ENCODE measurements at places on chromosomes 1 and 21.

DNA sequence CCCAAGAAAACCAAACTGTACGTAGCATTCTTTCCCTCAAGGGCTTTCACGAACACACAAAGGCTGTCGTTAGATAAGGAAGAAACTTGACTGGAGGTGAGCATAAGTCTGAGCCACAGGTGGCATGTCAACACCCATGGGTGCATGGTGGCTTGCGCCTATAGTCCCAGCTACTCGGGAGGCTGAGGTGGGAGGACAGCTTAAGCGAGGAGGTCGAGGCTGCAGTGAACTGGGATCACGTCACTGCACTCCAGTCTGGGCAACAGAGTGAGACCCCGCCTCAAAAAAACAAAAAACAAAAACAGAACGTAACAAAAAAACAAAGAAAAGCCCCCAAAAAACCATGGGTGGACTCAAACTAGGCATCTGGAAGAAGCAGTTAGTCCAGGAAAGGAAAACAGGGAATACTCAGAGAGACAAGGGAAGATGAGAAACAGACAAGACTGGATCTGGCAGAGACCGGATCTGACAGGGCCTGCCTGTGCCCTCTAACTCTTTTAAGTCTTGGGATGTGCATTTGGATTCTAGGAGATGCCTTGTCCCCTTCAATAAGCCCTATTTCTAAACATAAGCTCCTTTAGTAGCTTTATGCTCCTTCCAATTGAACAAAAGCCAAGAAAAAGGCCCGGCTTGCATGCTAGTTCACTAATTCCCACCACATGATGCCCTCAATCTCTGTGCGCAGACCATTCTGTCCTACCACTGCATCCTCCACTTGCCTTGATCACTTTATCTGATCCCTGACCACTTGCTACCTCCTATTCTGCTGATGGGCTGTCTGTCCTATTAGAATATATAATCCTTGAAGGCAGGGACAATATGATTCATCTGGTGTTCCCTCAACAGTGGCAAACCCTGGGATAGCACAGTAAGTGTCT is 73.8 kb downstream of the APP start:
- H3K27me3 ChIP-seq = no peaks in the 10 kb centered on the region
- H3K36me3 ChIP-seq = no peaks in the 10 kb centered on the region
- H3K27ac ChIP-seq = no peak overlapping the region
- no peak for DNase-seq
- H3K4me1 ChIP-seq = peaks cover 7% of the 10 kb centered on the region
- no peak overlapping the region for H3K4me3 ChIP-seq

- H3K27me3 ChIP-seq = no peaks in the 10 kb centered on the region
- H3K4me3 ChIP-seq = no peak overlapping the region
- no peaks in the 10 kb centered on the region for H3K4me1 ChIP-seq
Observed at GRCh38 chr1:200971428-200971903, 52.0 kb downstream of the KIF21B start.

GRCh38 chr1:219416598-219417238 is 196.2 kb downstream of the ZC3H11B start:
- H3K36me3 ChIP-seq = no peaks in the 10 kb centered on the region
- H3K4me3 ChIP-seq = no peak overlapping the region

DNA sequence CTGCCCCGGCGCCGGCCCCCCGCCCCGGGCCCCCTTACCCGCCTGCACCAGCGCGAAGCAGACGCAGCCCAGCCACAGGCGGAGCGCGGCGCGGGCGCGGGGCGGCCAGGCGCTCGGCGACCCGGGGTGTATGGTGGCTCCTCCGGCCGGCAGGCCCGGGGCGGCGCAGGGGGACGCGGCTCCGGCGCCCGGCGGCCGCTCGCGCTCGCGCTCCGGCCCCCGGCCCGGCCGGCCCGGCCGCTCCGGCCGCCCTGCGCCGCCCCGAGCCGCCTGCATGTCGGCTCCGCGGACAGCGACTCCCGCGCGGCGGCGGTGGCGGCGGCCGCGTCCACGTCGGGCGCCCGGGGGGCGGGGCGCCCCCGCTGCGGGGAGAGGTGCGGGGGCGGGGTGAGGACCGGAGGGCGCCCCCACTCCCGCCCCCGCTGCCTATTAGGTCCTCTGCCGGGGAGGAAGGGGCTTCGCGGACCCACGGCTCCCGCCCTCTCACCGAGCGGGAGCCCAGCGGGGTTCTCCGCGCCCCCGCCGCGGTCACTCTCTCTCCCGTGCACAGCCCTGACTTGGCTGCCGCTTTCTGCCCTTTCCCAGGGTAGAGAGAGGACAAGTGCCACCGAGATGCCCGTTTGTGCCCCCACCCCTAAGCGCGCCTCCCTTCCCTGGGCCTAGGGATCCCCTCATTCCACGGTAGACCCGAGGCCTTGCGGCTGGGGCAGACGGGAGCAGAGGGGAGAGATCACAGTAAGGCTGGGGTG is at the start of gene FNDC5:
FNDC5 (minus strand) TSS at position 298 of the 749 bp plus-strand sequence.
- no peaks in the 10 kb centered on the region for H3K36me3 ChIP-seq
- H3K4me1 ChIP-seq = peaks cover 18% of the 10 kb centered on the region
- no peak for DNase-seq
- no peak within 1 kb of the TSS for H3K27ac ChIP-seq

- no peaks in the 10 kb centered on the region for H3K4me1 ChIP-seq
- no peak for DNase-seq
- no peak overlapping the region for H3K4me3 ChIP-seq
- H3K27ac ChIP-seq = no peak overlapping the region
- peaks cover 11% of the 10 kb centered on the region for H3K36me3 ChIP-seq
Observed at GRCh38 chr1:8740034-8740449, 77.4 kb downstream of the RERE start.

GRCh38 chr1:168220470-168220871 is 5.3 kb upstream of the SFT2D2 start:
- no peaks in the 10 kb centered on the region for H3K27me3 ChIP-seq
- H3K36me3 ChIP-seq = no peaks in the 10 kb centered on the region
- DNase-seq = no peak
- peaks cover 5% of the 10 kb centered on the region for H3K4me1 ChIP-seq
- H3K4me3 ChIP-seq = no peak overlapping the region
- no peak overlapping the region for H3K27ac ChIP-seq

DNA sequence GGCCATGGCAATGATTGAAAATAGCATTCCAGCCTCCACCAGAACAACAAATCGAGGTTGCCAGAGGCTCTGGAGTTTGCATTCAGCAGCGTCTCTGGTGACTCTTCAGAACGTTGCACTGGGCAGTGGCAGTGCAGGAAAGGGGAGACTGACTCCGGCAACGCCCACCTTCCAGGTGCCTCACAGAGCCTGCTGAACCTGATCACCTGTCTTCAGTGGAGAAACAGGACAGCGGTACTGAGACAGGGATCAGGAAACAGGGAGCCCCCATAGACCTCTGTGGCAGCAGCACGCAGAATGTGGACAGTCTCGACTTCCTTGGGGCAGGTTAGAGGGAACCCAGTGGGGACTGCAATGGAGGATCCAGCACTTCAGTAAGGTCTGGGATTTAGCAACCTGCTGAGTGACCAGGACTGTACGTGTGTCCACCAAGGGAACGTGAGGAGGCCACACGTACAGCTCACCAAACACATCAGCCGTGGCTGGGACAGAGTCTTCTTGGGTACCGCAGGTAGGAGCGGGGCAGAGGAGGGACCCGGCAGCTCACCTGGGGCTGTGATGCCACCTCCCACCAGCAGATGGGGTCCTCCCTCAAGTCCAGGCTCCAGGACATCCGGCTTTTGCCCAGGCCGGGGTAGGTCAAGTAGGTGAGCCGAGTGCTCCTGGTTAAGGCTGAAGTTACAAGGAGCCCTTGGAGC is 128.6 kb downstream of the PRDM2 start:
- no peaks in the 10 kb centered on the region for H3K4me1 ChIP-seq
- peak; percentile 65 for DNase-seq
- H3K4me3 ChIP-seq = no peak overlapping the region
- H3K27me3 ChIP-seq = peaks cover 2% of the 10 kb centered on the region
- H3K36me3 ChIP-seq = no peaks in the 10 kb centered on the region

GRCh38 chr1:6351480-6352137 is 42.0 kb downstream of the ACOT7 start:
- H3K4me1 ChIP-seq = peaks cover 2% of the 10 kb centered on the region
- no peak overlapping the region for H3K27ac ChIP-seq
- no peaks in the 10 kb centered on the region for H3K36me3 ChIP-seq
- H3K4me3 ChIP-seq = no peak overlapping the region

- no peak for DNase-seq
- H3K4me3 ChIP-seq = no peak overlapping the region
- H3K4me1 ChIP-seq = peaks cover 6% of the 10 kb centered on the region
- H3K27me3 ChIP-seq = no peaks in the 10 kb centered on the region
- H3K36me3 ChIP-seq = peaks cover 11% of the 10 kb centered on the region
- H3K27ac ChIP-seq = no peak overlapping the region
Observed at GRCh38 chr1:200917291-200917817, 22.7 kb downstream of the INAVA start.

GRCh38 chr1:117092594-117092993 is 29.0 kb downstream of the TRIM45 start:
- H3K27me3 ChIP-seq = no peaks in the 10 kb centered on the region
- DNase-seq = no peak
- no peak overlapping the region for H3K4me3 ChIP-seq
- peaks cover 33% of the 10 kb centered on the region for H3K36me3 ChIP-seq
- no peaks in the 10 kb centered on the region for H3K4me1 ChIP-seq
- peak overlapping the region; percentile 54 for H3K27ac ChIP-seq

- DNase-seq = no peak
- no peaks in the 10 kb centered on the region for H3K36me3 ChIP-seq
- H3K27me3 ChIP-seq = no peaks in the 10 kb centered on the region
- H3K27ac ChIP-seq = no peak overlapping the region
- no peak overlapping the region for H3K4me3 ChIP-seq
- H3K4me1 ChIP-seq = no peaks in the 10 kb centered on the region
Observed at GRCh38 chr1:58204284-58204683, 342.2 kb downstream of the OMA1 start.

GRCh38 chr1:213689260-213689659 is 298.5 kb upstream of the PROX1 start:
- H3K4me3 ChIP-seq = no peak overlapping the region
- no peaks in the 10 kb centered on the region for H3K36me3 ChIP-seq
- no peak for DNase-seq
- H3K27me3 ChIP-seq = no peaks in the 10 kb centered on the region

GRCh38 chr1:35715568-35716002 is 3.1 kb downstream of the C1orf216 start:
- no peaks in the 10 kb centered on the region for H3K36me3 ChIP-seq
- DNase-seq = no peak
- no peak overlapping the region for H3K4me3 ChIP-seq
- H3K27ac ChIP-seq = no peak overlapping the region
- H3K27me3 ChIP-seq = no peaks in the 10 kb centered on the region
- H3K4me1 ChIP-seq = peaks cover 9% of the 10 kb centered on the region

DNA sequence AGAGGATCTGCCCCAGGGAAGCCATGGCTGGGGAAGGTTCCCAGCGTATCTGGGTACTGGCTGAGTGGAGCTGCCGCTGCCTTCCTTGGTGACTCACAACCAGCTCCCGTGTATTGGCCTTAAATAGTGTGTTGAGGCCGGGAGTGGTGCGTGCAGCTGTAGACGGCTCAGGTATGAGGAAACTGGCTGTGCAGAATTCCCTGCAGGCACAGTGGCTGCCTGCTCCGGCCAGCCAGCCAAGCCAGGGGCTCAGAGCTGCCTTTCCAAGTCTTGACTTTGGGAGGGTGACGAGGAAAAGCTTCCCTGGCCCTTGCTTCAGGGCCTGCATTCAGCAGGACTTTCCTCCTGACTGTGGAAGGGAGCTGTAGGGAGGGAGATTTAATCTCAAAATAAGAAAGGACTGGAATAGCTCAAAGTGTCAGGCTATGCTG is at the start of gene VTCN1:
VTCN1 (minus strand) TSS at position 97 of the 431 bp plus-strand sequence; CDS start at position 25, 72 bp downstream.
- no peaks in the 10 kb centered on the region for H3K36me3 ChIP-seq
- H3K27ac ChIP-seq = no peak within 1 kb of the TSS
- no peak for DNase-seq
- H3K27me3 ChIP-seq = no peaks in the 10 kb centered on the region

DNA sequence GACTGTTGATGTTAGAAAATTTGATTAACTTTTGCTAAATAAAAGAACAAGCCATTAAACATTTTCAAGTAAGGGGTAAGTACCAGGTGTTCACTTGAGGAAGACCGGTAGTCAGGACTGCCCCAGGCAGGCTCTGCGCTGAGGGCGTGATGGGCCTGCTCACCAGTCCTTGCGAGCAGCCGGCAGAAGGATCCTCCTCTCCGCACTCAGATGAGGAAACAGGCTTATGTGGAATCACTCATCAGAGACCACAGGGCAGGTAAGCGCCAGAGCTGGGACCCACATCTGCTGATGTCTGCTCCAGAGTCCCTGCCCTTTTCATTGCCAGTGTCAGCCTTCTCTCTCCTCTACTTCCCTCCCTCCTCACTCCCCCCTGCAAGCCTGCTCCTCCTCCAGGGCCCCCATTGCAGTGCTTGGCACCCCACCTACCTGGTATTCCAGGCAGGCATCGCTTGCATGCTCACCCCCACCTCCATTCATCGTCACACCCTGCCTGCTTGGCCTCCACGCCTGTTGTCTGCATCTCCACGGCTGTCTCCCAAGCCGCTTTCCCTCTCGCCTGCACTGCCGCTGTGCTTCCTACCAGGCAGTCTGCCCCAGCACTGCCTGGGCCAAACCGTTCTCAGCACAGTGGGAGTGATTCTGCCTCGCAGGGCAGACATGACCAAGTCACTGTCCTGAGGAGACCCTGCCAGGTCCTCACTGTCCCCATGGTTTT is 24.7 kb upstream of the KDM4A start:
- no peaks in the 10 kb centered on the region for H3K27me3 ChIP-seq
- peaks cover 10% of the 10 kb centered on the region for H3K36me3 ChIP-seq
- no peaks in the 10 kb centered on the region for H3K4me1 ChIP-seq

DNA sequence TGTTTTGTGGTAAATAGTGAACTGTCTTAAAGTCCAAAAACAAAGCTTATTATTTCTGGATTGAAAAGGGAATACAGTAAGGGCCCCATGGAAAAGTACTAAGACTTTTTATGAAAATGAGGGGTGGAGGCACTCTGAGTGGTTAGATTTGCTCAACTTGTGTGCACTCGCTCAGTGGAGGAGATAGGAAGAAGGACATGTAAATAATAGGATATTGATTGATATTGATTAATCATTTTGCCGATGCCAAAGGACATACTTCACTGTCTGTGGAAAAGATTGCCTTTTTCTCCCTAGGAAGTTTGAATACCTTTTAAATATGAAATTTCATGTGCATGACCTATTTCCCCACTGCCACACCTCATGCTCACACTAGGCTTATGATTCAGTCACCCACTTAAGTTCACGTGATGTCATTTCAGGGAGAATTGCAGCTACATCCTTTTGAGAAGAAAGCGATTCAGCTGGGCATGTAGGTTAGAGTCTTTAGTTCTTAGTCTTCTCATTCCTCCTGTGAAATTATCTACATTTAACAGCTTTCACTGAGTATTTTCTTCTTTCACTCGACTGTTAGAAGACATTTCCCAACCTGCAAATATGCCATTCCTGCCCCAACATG is 5.0 kb downstream of the MTR start:
- no peak for DNase-seq
- no peaks in the 10 kb centered on the region for H3K4me1 ChIP-seq
- no peaks in the 10 kb centered on the region for H3K27me3 ChIP-seq
- no peaks in the 10 kb centered on the region for H3K36me3 ChIP-seq
- no peak overlapping the region for H3K4me3 ChIP-seq
